Stimulated activated CD4-positive, alpha-beta T cell treated with anti-CD3 and anti-CD28 coated beads, TNF-alpha, amount 100 ng/mL, for 1 hour (primary cell): ENCODE measurements at places on chromosomes 11 and 22.
A peak's percentile ranks its signal among the peaks of the same experiment; 100 is the strongest.

DNA sequence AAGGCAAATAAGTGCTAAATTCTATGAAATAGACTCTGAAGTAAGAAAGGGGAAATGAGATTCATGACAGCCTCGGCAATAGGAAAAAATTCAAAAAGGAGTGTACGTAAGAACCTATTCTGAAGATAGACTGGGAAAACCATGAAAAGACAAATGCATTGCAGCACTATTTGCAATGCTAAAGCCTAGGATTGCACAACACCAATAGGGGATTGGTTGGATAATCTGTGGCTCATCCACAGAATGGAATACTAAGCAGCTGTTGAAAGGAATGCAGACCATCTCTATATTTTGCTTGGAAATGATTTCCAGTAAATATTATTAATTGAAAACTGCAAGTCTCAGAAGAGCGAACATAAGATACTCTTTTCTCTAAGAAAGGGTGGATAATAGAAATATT, 91.7 kb upstream of the CLMP start:
- DNase-seq, result no peak

GRCh38 chr22:49599039-49599438, 228.6 kb downstream of the BRD1 start:
- no peak for DNase-seq

DNA sequence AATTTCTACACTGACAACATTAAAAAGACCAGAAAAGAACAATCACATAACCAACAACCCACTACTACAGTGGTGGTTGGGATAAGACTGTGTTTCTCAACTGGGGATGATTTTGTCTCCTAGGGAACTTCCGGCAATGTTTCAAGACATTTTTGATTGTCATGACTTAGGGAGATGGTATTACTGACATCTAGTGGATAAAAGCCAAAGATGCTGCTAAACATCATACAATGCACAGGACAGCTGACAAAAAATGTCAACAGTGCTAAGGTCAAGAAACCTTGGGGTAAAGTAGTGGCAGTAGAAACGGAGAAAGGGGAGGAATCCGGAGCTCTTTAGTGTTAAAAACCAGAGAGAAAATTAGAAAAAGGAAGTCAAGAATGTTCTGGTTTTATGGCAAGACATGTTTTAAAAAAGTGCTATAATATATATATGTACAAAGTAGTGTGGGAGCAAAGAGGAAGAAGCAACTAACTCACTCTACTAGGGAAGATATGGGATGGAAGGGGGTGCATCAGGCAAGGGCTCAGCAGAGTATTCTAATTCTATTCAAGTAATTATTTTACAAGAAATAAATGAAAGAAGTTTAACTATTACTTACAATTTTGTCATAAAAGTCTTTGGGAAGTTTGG, 37.2 kb downstream of the CKAP5 start:
- DNase-seq, result no peak

DNA sequence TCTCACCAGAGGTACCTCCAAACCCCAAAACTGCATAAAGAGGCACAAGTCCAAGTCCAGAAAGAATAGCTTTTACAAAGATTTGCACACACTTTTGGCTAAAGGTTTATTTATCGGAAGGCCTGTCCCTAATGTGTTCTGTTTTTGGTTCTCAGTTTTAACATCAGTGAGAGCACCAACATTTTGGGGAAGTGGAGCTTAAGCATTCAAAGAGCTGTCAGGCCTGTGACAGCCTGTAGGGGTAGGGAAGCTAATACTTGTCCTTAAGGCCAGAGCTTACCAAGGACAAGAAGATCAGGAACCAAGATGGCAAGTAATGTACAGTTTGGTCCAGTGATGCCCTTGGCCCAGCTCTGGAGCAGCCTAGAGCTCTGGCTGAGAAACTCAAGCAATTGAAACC, 38.9 kb upstream of the SCUBE2 start:
- DNase-seq, result no peak

- no peak for DNase-seq
Observed at GRCh38 chr11:8811571-8811970, 99.4 kb upstream of the AKIP1 start.

DNA sequence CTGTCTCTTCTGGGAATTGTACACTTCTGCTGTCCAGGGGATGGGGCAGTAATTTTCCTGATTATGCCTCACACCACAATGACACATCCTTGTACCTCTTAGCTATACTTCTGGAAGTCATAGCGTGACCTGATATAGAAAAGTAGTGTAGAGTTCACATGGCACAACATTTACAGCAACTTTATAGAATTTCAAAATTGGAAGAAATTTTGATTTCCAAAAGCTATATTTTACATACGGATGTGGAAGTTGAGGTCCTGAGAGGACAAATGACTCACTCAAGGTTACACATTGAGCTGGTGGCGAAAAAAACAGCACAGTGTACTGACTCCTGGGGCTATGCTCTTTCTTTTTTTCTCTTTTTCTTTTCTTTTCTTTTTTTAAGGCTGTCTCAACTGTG, 6.3 kb upstream of the CYP2R1 start:
- DNase-seq, result no peak

- DNase-seq, result peak; percentile 33
Observed at GRCh38 chr22:43385770-43386641, 25.8 kb upstream of the MPPED1 start.
